Activated CD4-positive, alpha-beta T cell treated with anti-CD3 and anti-CD28 coated beads for 48 hours (primary cell): ENCODE measurements at places on chromosomes 5 and 9.

DNA sequence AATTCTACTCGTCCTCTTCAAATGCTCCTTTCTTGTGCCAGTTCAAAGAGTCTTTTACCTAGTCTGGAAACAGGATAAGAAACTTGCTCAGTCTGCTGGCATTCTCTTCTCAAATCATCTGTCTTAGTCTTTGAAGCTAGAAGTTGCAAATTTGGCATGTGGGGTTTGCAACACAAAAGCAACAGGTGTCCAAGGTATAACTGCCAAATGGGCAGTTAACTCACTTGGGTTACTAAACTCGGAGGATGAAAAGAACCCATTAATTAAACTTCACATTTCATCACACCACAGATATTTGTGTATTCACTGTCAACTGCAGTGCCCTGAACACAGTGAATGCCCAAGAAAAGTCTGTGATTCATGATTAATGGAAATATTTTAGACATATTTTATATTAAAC lies 108.0 kb upstream of the TARS1 start:
- no peak for DNase-seq

- DNase-seq = no peak
Observed at GRCh38 chr5:44987026-44987425, 178.3 kb downstream of the MRPS30 start.

GRCh38 chr5:36607838-36608783 lies 1.7 kb downstream of the SLC1A3 start:
- no peak for DNase-seq

GRCh38 chr9:90767523-90768100 lies 34.0 kb upstream of the SYK start:
- no peak for DNase-seq

DNA sequence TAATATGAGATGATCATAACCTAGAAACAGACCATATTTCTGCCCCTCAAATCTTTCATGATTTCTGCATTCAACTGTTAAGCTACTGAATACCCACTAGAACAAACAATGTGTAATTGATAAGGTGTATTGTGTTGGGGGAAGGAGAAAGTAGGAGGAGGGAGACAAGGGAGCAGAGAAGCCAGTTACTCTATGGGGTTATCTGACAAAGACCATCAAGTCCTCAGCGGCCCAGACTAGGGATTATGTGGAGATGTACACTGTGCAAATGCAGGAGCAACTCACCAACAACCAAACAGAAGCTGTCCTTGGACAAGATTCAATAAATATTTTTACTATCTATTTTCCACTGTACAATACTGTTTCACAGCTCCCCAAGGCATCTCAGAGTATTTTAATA lies 2.7 kb downstream of the NRG2 start:
- DNase-seq = no peak

GRCh38 chr9:98610211-98610610 lies 98.5 kb downstream of the GABBR2 start:
- no peak for DNase-seq

- DNase-seq = no peak
Observed at GRCh38 chr9:79600466-79600865, 28.7 kb downstream of the TLE4 start.

DNA sequence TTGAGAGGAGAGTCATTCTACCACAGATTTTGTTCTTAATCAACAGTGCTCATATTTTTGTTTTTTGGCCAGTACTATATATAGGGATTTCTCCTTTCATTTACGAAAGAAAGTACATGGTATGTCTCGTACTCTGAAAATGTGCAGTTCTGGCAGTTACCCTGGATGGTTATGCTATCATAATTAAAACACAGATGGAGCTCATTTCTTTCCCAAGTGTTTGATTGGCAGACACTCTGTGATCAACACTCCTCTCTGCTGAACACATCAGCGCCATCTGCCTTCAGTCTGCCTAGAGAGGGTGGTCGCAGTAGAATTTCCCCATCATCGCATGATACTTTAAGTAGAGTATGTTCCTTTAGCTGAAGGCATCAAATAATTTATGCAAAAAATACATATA lies 64.5 kb downstream of the PAM start:
- DNase-seq = no peak

DNA sequence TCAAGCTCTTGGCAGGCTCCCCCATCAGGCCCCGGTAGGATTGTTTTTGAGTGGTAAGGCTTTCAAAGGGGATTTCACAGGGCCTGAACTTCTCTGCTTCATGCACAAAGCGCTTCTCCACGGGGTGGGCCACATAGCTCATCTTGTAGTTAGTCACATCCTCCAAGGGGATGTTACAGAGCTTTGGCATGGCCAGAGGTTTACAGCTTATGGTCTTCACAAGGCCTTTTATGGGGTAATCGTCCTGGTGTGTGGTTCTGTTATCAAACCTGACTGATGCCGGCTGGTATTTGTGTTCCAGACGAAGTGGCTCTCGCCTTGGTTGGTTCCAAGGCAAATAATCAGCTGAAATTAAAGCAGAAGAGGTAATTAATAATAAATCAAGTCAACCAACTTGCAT lies 104.3 kb downstream of the SAXO1 start:
- DNase-seq = no peak

DNA sequence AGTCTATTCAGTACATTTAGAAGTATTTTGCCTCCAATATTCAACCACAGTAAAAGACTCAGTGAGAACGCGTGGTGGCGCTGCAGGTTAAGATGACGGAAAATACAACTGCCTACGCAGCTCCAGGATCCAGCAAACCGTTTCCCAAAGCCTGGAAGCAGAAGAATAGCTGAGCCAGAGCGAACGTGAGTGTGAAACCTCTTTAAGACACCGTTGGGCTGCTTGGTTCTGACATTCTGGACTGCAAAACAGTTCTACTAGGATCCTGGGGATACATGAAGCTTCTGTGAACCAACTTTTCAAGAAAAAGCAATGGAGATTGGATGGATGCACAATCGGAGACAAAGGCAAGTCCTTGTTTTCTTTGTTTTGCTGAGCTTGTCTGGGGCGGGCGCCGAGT lies at the start of gene PCDHB16:
TSS of gene PCDHB16 (plus strand) at position 140 of the 400 bp plus-strand sequence. CDS start at position 313, 173 bp downstream.
- DNase-seq = no peak

GRCh38 chr5:73625372-73625943 lies 538 bp upstream of the ARHGEF28 start:
- DNase-seq = no peak

- peak; percentile 30 for DNase-seq
Observed at GRCh38 chr9:114156657-114157421, 1.5 kb downstream of the COL27A1 start.

- no peak for DNase-seq
Observed at GRCh38 chr9:112179816-112180215, 4.7 kb upstream of the SUSD1 start.

DNA sequence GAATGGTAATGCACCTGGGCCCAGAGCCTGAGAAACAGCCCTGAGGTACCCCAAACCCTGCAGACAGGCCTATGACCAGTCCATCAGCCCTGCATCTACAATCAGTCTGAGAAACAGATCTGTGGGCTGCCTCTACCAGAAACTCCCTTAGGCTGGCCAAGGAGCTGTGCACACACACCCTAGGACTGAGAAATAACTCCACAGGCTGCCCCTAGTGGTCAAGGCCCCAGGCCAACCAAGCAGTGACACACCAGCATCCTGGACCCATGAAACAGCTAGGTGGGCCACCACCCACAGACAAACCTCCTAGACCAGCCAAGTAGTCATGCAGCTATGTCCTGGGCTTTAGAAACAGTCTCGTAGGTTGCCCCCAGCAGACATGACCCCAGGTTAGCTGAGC lies 253.6 kb upstream of the VLDLR start:
- no peak for DNase-seq

DNA sequence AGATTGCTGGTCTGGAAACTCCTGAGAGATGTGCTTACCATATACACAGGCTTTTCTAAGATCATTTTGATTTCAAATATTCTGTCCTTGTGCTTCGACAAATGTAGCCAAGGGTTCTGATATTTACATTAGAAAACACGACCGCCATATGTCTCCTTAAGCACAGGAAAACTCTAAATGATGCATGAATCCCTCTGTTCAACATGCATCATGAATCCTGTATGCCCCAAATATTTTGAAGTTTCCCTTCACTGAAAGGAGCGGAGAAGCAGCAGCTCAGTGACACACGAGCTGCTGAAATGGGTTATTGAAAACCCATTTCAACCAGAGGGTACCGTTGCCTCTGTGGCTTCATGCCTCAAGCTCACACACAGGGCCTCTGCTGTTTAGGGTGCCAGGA lies 74.4 kb downstream of the NREP start:
- DNase-seq = no peak

GRCh38 chr5:108561416-108562204 lies 179.7 kb upstream of the FBXL17 start:
- no peak for DNase-seq

DNA sequence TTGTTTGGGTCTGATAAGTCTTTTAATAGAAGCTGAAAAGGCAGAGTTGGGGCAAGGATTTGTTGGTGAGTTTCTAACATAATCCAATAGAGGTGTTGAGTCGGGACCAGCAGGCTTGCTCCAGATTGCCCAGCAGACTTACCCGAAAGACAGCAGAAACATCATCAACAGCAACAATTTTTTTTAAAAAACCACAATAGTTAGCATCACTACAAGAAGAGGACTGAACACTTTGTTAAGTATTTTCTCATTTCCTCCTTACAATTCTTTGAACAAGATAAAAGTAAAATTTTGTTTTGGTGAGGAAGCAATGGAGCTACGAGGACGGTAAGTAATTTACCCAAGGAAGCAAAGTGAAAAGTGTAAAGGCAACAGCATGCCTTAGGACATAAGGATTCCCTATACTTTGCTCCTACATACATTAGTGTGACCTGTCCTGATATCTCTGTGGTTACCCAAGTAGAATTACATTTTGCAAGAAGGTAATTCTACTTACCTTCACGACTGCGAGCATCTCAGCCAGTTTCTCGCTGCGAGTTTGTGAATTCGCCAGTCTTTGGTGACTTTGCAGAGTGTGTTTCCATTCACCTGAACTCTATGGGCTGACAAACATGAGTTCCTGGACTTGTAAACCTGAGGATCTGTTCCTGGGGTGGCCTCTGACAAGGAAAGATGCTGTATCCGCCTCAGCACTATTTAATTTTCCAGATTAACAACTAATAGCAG lies 13.2 kb downstream of the ITK start:
- no peak for DNase-seq

GRCh38 chr5:124823380-124823779 lies 76.9 kb upstream of the ZNF608 start:
- no peak for DNase-seq

DNA sequence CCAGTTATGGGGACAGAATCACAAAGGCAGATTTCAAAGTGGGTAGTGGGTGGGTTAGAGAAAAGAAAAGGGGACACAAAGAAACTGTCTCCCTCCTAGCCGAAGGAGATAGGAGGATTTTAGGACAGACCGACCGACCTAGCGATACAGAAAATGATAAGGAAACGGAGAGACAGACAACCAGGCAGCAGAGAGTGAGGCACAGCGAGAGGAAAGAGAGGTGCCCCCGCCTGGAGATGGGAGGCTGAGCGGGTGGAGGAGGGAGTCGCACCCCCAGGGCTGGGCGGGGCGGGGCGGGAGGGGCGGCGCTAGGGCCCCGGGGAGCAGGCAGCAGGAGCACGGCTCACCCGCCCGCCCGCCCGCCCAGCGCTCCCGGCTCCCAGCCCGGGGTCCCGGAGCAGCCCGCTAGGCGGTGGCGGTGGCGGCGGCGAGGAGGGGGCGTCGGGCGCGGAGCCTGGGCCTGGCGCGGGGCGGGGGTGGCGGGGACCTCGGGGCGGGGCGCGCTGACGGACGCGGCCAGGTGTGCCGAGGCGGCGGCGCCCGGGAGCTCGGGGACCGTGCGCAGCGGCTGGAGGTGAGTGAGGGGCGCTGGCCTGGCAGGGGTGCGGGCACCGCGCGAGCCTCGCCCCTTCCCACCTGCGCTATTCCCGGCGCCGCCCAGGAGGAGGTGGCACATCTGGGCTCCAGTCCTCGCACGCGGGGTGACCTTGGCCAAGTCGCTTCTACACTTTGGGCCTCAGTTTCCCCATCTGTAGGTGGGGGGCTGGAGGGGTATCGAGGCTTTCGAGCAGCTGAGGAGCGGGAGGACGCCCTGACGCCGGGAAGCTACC lies 15.9 kb upstream of the SYNPO start:
- DNase-seq = peak; percentile 27

GRCh38 chr5:109253262-109253661 lies 156.5 kb downstream of the PJA2 start:
- no peak for DNase-seq

GRCh38 chr9:116695438-116695837 lies 8.3 kb downstream of the TRIM32 start:
- DNase-seq = no peak

GRCh38 chr9:88949425-88949824 lies 41.8 kb upstream of the S1PR3 start:
- no peak for DNase-seq
